ENCODE measurements at places on chromosomes 4 and X.

DNA sequence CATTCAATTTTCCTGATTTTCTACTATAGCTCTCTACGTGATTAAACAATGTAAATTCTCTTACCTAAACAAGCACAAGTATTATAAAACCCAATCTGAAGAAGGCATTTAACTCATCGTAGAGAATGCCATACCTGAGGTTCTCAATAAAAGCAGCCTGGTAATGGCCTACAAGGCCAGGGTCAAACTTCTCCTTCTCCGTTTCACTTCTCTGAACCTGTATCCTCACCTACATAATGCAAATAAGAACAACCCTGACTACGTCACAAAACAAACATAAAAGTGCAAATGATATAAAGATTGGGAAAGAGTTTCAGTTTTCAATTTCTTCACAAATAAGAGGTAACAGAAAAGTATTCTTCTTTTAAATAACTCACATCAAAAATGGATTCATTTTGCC, 55.6 kb upstream of the STS start:
- DNase-seq, result no peak

- no peak for DNase-seq
Measured at GRCh38 chrX:48492293-48492910, 16.4 kb upstream of the PORCN start.

GRCh38 chrX:72584163-72584562, 11.5 kb upstream of the HDAC8 start:
- DNase-seq, result no peak

DNA sequence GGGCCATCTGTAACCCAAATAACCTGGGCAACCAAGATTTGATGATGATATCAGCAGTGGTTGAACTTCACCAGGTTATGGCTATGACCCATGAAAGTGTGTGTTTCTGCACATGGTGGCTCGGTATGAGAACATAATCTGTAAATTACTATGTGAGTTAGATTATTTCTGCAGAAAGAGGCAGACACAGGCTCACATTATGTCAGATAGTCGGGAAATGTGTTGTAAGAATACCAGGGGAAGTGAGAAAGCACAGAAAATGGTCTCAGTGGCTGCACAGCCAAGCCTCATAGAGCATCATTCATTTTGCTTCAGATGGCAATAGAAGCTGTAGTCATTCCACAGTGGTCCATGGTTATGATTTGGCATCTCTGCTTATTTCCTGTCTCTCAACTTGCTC, 63.0 kb upstream of the RBPJ start:
- no peak for DNase-seq

DNA sequence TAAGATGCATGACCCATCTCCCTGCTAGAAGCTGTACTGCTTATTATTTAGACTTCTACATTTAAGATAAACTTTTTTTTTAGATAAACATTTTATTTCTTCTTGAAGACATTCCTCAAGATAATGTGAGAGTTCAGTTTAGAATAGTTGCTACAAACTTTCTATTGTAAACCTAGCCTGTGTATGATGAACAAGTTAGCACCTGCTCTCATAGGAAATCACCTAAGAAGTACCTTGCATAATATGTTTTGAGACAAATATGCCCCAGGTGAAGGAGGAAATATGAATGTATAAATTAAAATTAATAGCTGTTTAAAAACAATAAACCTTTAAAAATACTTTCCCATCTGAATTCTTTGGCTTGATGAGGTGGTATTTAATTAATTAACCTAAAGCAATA, 35.6 kb downstream of the RASGEF1B start:
- DNase-seq, result no peak

- DNase-seq, result no peak
Measured at GRCh38 chrX:88940904-88941303, 193.9 kb downstream of the CPXCR1 start.

DNA sequence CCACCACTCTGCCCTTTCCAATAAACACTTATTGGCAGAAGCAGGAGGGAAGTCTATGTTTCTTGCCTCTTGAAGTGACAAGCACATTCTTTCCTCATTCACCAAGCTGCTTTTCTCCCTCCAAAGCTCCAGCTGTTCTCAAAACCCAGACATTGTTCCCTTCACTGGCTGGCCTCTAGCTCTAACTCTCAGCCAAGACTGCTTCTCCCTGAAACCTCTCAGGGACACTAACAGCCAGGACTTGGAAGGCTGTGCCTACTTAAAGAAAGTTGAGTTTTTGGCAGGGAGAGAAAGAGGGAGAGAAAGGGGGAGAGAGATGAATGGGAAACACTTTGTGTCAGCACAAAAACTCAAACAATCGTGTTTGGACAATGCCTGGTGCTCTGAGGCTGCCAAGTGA, 99.5 kb downstream of the COX18 start:
- DNase-seq, result no peak

DNA sequence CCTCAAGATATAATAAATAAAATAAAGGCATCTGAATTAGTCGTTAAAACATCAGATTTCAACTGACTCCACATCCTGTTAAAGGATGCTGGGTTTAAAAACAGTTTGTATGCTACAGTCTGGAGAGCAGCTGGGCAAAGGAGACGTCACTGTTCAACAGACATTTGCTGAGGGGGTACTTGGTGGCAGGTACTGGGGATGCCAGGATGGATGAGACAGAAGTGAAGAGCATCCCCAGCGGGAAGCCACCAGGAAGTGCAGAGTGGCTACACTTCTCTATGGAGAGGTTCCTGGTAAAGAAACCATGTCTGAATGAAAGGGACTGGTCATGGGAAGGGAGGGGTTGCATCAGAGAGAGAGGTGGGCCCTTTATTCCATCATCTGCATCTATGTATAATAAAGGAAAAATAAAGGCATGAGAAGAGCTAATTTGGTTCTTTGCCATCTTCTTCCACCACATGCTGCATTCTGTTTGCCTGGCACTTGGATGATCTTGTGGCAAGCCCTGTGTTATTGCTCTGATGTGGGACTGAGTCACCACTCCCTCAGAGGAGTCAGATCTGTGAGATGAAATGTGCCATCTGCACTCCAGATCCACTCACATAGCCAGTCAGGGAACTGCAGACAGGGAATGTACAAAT, 145.0 kb downstream of the SOWAHB start:
- no peak for DNase-seq

GRCh38 chr4:10701702-10702460, 17.3 kb upstream of the CLNK start:
- no peak for DNase-seq

GRCh38 chr4:84238247-84239090, 260.6 kb downstream of the NKX6-1 start:
- no peak for DNase-seq

- DNase-seq, result no peak
Measured at GRCh38 chrX:117487421-117487820, 629.2 kb downstream of the KLHL13 start.

GRCh38 chr4:169922632-169923276, 103.4 kb downstream of the MFAP3L start:
- DNase-seq, result no peak

- no peak for DNase-seq
Measured at GRCh38 chr4:124636788-124637187, 75.7 kb downstream of the ANKRD50 start.

- DNase-seq, result no peak
Measured at GRCh38 chr4:165872461-165873297, at the start of gene TLL1. TSS of gene TLL1 (plus strand) at chr4:165873237. CDS start at chr4:165873905, 668 bp downstream.

- no peak for DNase-seq
Measured at GRCh38 chrX:17706676-17707075, 30.6 kb upstream of the SCML1 start.

GRCh38 chr4:7877176-7877575, 62.5 kb downstream of the AFAP1 start:
- DNase-seq, result no peak

All from SHP77 treated with DMSO at 0.1 percent for 48 hours (cell line).